ENCODE measurements at places on chromosomes 6 and 20.

GRCh38 chr6:15132854-15133670 is 112.8 kb upstream of the JARID2 start:
- DNase-seq, result no peak

DNA sequence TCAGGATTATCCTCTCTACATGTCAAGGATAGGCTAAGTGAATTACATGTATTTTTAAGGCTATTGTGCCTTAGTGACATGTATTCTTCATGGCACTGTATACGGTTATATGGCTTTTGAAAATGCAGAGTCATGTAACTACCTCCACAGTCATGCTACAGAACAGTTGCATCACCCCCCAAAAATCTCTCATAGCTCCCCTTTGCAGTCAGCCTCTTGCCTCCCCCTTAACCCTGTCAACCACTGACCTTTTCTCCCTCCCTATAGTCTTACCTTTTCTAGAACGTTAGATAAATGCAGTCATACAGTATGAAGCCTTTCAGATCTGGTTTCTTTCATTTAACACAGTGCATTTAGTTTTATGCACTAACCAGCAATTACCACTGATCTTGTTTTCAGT is 10.3 kb upstream of the RNF24 start:
- no peak for DNase-seq

DNA sequence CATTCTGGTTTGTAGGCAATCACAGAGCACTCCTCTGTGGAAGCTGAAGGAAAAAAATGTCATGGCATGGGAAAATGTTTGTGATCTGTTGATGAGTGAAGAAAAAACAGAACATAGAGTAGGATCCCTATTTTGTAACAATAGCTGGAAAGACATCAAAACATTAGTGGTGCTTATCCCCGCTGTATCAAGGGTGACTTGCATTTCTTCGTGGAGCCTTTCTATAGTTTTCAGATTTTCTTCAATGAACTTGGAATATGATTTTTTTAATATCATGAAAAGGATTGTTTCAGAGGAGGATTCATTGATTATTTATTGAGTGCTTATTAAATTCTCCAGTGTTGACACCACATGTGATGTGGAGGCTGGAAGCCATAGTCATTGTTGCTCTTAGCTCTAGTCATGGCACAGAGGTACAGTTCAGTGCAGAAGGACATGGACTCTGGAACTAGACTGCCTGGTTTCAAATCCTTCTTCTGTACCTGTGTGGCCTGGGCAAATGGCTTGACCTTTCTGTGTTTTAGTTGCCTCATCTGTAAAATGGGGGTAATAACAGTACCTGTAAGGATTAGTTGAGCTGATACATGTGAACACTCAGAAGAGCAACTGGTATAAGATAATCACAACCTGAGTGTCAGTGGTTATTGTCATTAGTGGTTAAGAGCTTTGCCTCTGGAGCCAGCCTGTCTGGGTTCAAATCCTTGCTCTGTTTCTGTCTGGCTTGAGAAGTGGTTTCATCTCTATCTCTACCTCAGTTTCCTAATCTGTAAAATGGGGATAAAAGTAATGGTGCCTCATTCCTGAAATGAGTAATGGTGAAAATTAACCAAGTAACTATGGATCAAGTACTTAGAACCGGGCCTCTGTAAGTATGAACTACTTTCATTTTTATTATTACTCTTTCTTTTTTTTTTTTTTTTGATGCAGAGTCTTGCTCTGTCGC is 14.7 kb upstream of the CDKN1A start:
- no peak for DNase-seq

DNA sequence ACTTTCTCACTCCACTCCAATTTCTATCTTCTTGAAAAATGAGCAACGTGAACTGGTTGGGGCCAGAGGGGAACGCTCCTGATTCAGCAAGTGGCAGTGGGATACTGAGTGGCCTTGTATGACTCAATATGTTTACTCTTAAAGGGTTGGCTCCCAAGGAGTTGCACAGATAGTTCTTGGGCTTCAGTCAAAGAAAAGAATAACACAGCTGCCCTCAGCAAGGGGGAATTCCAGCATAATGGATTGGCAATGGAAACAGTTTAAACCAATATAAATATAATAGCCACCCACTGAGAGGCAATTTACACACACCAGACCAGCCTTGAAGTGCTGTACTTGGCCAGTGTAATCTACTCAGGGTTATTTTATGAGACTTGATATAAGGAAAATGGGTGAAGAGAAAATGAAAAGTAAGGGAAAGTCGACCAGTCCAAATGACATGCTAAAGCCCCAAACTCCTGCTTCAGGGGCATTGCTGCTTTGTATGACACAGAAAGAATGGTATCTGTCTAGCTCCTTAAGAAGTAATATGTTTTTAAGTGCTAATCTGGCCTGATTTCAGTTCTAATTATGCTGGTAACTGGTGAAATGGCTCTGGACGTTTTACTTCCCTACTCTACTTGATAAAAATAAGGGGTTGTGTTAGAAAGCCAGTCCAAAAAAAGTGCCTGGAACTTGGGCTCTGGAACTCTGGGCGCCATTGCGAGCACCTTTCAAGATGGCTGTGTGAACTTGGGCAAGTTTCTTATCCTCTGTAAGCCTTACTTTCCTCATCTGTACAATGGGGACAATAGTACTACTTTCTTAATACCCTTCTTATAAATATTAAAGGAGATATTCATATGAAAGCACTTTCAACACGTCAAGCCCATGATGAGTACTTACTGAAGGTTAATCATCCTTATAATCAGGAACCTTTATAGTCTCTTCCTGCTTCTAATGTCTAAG is 712.9 kb upstream of the MAP3K7 start:
- no peak for DNase-seq

GRCh38 chr20:37335642-37336368 is 10.1 kb upstream of the SRC start:
- no peak for DNase-seq

DNA sequence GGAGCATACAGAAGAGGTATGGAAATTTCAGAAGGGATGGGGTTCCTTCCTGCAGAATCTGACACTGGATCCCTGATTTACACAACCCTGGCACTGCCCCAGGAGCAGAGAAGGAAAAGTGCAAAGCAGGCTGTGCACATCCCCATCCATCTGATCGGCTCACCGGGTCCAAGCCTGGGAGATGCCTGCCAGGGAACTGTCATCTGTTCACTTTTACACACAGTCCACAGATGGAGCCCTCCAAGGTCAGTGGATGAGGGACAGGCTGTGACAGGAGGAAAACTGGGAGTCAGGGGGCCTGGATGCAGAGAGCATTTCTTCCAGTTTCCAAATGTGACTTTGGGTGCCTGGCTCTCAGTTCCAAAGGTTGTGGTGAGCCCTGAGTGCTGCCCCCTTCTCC is 11.0 kb upstream of the SYNDIG1 start:
- DNase-seq, result no peak

- DNase-seq, result no peak
Measured at GRCh38 chr20:53176134-53176533, 204.0 kb downstream of the TSHZ2 start.

GRCh38 chr6:166488076-166488685 is 98.3 kb downstream of the RAMACL start:
- peak; percentile 73 for DNase-seq

- DNase-seq, result no peak
Measured at GRCh38 chr6:142942238-142942637, 2.7 kb downstream of the HIVEP2 start.

DNA sequence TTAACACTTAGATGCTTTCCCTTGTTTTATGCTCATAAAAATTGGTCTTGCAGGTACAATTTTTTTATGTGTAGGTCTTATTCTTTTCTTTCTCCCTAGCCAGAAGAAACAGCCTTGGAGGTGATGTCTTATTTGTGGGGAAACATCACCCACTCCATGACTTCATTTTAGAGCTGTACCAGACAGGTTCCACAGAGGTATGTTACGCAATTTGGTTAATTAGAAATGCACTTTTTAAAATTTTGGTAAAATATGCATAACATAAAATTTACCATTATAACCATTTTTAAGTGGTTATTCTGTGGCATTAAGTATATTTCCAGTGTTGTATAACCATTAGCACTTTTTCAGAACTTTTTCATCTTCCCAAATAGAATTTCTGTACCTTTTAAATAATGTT is 41.3 kb downstream of the NKX2-4 start:
- no peak for DNase-seq

DNA sequence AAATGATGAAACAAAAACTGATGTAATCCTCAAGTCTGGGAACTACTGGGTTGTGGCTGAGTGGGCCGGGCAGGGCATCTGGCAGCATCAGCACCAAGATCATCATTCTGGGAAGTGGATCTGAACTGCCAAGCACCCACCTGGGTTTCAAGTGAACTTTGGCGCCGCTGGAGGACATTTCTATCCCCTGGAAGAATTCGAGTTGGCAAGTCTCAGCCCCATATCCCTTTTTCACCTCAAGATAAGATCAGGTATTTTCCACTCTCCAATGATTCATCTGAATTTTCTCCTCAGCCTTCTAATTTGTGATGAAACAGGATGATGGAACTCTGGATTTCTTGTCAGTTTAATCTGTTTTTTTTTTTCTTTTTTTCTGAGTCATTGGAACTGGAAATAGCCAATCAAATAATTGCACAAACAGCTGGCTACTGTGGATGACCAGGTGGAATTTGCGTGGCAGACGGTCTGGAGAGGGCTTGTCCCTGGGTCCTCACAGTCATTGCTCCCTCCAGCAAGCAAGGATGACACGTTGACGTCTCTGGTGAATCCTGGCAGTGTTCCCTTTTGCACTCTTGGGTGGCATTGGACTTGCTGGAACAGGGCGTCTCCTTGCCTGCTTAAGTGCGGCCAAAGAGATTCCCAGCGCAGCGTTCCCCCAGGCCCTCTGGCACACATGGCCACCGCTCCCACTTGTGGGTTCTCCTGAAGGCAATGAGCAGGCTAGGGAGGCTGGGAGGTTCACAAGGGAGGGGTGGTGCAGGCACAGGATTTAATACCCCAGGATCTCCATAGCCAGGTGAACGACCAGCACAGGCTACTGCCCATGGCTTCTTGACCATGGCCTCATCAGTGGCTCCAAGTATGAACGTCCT is 80.4 kb downstream of the DHX35 start:
- no peak for DNase-seq

DNA sequence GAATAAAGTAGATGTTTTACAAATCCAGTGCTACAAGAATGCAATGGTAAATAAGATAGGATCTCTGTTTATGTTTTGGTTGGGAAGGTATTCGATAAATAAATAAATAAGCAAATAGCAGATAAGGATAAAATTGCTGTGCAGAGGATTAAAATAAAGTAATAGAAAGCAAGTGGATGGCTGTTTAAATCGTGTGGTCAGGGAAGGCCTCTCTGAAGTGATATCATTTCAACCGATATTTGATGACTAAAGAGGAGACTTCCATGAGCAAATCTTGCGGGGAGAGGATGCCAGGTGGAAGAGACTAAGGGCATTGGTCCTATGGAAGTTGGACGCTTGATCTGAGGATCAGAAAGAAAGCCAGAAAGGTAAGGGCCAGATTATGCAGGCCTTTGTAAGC is 92.0 kb upstream of the CCN2 start:
- DNase-seq, result no peak

DNA sequence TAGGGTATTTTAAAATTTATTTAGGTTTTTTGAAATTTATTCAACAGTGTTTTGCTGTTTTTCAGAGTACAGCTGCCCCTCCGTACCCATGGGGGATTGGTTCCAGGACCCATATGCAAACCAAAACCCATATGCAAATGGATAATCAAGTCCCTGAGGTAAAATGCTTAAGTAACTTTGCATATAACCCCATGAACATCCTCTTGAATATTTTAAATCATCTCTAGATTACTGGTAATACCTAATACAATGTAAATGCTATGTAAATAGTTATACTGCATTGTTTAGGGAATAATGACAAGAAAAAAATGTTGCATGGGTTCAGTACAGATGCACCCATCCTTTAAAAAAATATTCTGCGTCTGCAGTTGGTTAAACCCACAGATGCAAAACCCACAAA is 547.9 kb upstream of the CDH4 start:
- no peak for DNase-seq

GRCh38 chr20:23879811-23880374 is 345 bp upstream of the CST5 start:
- DNase-seq, result no peak

GRCh38 chr6:42403421-42403820 is 48.3 kb downstream of the TRERF1 start:
- DNase-seq, result no peak

GRCh38 chr20:431012-431904 is 23.2 kb downstream of the RBCK1 start:
- peak; percentile 36 for DNase-seq

DNA sequence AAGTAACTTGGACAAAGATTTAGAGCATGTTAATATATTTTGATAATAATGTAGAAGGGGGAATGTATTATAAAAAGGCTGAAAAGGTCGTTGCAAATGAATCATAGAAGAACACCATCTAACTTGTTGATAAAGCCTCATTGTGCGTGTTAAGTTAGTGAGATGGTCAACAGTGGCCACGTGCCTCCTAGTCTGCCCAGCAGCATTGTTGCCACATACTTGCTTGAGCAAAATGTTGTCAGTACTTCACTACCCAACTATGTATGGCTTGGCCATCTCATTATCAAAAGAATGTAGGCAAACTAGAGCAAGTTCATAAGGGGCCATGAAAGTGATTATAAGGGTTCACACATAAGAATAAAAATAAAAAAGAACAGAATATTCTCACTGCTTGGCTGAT is 84.6 kb downstream of the PHACTR1 start:
- no peak for DNase-seq

GRCh38 chr6:133768656-133769295 is 120.1 kb upstream of the TCF21 start:
- DNase-seq, result no peak

- DNase-seq, result no peak
Measured at GRCh38 chr20:34079818-34080217, 32.2 kb downstream of the EIF2S2 start.

DNA sequence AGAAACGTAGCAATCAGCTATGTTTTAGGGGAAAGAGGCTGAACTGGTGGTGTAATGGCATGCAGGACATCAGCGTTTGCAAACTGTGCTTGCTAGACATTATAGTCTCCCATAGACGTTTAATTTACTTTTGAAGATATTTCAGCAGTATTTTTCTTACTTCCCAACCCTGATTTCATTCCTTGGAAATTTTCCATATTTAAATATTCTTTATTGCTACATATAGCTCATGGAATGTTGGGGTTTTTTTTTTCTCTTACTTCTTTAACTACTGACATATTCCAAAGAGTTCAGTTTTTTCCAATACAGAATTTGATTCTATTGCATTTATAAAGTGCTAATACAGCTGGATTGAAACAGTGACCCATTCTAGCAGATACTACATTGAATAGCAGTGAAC is 694.4 kb upstream of the CITED2 start:
- no peak for DNase-seq
